CD8-positive, alpha-beta T cell (primary cell): ENCODE measurements at places on chromosomes 5 and 9.

DNA sequence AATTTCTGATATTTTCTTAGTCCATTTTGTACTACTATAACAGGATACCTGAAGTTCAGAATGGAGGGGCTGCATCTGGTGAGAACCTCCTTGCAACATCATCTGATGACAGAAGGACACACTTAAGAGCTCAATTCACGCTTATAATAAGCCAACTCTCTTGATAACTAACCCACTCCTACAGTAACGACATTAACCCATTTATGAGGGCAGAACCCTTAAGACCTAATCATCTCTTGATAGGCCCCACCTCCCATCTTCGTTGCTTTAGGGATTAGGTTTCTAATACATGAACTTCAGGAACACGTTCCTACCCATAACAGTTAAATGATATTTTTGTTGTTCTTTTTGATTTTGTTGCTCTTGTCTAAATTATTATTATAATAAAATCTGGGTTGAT is 69.4 kb downstream of the TNPO1 start:
- DNase-seq: no peak

DNA sequence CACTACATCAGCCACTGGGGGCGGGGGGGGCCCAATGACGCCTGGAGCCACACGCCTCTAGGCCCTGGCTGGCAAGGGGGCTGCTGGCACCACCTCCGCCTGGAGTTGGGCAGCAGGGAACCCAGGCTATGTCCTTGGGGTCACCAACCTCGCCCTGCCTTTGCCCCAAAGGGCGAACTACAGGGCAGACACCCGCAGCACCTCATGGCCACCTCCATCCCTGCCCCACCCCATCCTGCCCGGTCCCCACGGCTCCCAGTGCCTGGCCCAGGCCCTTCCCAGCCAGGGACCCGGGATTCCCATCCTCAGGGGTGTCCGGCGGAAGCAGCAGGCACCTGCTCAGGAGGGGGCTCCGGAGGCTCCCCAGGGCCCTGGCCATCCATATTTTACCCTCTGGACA is 37.0 kb downstream of the NACC2 start:
- DNase-seq: no peak

- no peak for DNase-seq
Observed at GRCh38 chr9:14349146-14349446, 35.2 kb upstream of the NFIB start.

- no peak for DNase-seq
Observed at GRCh38 chr9:79565245-79565644, 6.5 kb upstream of the TLE4 start.

DNA sequence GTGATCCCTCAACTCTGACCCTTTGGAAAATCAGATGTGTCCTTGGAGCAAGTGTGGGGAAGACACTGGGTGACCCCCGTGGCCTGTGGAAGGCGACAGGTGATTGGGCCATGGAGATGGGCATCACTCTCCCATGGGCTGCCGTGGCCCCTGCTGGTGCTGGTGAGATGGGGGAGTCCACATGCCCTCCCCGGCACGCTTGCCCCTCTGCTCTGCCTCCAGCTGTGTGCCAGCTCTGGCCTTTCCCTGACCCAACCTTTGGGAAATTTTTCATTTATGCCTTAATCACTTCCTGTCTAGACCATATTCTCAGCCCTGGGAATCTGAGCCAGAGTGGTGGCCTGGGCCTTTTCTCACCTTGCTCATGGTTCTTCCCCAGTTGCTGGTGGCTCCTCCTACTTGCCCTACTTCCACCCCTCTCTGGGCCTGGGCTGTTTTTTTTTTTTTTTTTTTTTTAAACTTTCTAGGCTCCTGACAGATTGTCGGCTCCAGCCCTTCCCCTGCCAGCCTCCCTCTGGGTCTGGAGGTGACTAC is 56.6 kb downstream of the RGS3 start:
- DNase-seq: peak; percentile 62

- DNase-seq: no peak
Observed at GRCh38 chr5:17463653-17464052, 34.4 kb upstream of the TAF11L2 start.

DNA sequence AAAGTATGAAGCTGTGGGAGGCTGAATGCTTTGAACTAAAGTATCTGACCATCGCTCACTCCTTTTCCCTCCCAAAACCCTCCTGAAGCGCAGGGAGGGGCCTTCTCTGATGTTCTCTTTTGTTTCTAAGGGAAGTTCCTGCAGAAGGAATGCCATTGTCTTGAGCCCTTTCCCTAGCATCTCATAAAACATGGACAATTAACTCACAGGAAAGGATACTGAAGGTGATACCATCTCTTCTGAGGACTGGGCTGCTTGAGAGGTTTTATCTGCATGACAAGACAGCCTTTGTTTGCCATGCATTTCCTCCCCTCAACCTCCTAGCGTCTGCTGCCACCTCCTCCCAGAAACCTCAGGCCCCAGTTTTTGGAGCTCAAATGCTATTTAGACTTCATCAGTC is 4.3 kb upstream of the RMND5B start:
- DNase-seq: no peak

- DNase-seq: no peak
Observed at GRCh38 chr5:39058178-39058921, 15.8 kb downstream of the RICTOR start.

- no peak for DNase-seq
Observed at GRCh38 chr5:40481241-40481640, 198.5 kb upstream of the PTGER4 start.

GRCh38 chr5:78361631-78361993 is 1.2 kb downstream of the SCAMP1 start:
- DNase-seq: no peak

DNA sequence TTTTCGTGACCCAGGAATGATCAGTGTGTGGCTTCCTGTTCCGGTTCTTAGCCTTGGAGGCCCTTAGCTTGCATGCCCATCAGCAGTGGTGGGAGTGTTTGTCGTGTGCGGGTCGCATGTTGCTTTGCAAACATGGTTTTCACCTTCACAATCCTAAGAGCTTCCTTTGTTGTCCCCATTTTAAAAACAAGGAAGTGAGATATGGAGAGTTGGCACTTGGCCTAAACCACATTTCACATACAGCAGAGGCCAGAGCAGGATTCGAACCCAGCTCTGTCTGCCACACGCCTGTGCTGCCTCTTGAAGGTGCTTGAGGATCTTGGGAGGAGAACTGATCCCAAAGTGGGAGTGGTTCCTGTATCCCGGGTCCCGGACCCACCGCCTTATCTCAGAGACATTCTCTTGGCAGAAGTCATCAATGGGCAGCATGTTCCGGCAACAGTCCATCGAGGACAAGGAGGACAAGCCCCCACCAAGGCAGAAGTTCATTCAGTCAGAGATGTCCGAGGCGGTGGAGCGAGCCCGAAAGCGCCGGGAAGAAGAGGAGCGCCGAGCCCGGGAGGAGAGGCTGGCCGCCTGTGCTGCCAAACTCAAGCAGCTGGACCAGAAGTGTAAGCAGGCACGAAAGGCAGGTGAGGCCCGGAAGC is 38.2 kb upstream of the POMT1 start:
- DNase-seq: no peak

DNA sequence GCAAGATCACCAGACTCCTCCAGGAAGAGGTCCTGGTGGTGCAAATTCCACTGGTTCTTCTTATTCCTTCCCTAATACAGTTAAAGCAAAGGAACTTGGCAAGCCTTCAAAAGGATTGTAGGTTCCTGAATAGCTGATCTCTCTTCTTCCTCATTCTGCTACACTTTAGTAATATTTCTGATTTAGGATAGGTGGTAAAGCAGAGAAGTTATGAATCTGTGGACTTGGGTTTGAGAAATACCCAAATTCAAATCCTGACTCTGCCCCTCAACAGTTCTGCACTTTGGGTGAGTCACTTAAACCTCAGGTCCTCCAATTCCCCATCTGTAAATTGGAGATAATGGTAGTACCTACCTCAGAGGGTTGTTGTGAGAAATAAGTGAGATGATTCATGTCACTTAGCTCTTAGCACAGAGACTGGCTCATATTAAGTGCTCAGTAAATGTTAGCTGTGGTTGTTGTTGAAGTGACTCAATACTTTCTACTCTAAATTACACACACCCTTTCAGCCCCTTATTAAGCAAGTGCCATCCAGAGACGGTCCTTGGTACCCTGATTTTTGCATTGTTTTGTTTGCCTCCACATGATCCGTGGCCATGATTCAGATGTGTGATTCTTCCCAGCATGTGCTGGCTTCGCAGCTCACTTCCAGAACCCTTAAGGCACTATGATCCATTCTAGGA is 5.2 kb downstream of the SH3RF2 start:
- DNase-seq: no peak

DNA sequence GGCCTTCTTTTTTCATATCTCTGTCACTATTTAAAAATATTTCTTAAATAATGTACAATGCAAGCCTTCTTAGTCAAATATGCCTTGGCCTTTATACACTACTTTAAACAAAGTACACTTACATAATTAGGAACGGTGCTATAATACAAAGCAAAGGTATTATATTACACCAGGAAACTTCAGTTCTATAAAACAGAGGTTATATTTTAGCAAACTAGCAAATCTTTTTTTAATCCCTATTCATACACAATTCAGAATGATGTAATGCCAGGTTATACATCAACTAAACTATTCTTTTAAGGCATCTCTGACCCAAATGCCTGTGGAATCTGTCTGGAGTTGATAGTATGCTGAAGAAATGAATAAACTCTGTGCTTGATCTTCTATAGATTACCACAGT is 10.7 kb upstream of the LURAP1L start:
- no peak for DNase-seq

DNA sequence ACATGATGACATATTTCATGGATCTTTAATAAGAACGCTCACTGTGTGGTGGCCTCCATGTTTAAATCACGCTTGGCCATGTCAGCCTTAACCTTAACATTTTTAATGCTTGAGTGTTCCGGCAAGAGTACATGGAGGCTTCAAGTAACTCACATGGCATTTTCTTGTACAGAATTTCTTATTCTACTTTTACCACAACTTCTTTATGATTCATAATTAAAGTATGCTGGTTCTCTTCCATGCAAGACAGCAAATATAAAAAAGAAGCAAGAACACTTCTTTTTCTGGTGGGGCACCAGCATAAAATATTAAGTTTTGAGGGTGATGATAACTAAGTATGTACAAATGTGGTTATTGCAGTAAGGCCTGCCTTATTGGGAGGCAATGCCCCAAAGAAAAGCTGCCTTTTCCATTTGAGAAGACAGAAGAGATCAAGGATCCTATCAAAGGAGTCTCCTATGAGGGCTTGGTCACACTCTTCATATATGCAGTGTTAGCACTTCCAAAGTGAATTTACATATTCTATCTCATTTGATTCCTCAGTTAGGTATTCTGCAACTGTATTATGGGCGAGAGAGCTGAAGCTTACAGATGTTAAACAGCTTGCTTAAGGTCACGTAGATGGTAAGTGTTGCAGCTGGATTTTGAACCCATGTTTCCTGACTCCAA is 382.7 kb upstream of the MEF2C start:
- no peak for DNase-seq

DNA sequence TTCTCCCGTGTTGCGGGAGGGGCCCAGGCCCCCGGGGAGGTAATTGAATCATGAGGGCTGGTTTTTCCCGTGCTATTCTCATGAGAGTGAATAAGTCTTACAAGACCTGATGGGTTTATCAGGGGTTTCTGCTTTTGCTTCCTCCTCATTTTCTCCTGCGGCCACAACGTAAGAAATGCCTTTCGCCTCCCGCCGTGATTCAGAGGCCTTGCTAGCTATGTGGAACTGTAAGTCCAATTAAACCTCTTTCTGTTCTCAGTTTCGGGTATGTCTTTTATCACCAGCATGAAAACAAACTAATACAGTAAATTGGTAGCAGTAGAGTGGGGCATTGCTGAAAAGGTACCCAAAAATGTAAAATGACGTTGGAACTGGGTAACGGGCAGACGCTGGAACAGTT is 1035.1 kb downstream of the DTWD2 start:
- no peak for DNase-seq

GRCh38 chr9:113636693-113637092 is 173.2 kb downstream of the RGS3 start:
- no peak for DNase-seq

GRCh38 chr9:34446468-34446891 is 11.9 kb downstream of the FAM219A start:
- no peak for DNase-seq

- no peak for DNase-seq
Observed at GRCh38 chr5:16378762-16379161, 86.8 kb downstream of the ZNF622 start.

DNA sequence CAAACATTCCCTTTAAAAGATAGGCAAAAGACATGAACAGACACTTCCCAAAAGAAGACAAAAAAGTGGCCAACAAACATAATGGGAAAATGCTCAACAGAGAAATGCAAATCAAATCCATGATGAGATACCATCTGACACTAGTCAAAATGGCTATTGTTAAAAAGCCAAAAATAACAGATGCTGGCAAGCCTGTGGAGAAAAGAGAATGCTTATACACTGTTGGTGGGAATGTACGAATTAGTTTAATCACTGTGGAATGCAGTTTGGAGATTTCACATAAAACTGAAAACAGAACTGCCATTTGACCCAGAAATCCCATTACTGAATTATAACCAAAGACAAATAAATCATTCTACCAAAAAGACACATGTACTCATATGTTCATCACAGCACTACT is 58.3 kb upstream of the WDR41 start:
- no peak for DNase-seq

DNA sequence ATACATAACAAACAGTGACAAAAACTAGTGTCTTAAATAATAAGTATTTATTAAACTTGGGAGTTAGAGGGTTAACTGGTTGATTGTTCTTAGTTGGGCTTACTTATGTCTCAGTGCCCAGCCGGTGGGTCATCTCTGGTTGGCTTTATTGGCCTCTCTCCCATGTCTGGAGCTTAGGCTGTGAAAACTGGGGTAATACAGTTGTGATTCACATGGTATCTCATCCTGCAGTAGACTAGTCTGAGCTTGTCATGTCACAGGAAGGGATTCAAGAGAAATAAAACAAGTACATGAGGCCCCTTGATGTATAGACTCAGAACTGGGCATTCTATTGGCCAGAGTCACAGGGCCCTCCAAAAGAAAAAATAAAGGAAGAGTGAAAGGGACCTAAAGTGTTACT is 466.4 kb upstream of the SMC2 start:
- no peak for DNase-seq

DNA sequence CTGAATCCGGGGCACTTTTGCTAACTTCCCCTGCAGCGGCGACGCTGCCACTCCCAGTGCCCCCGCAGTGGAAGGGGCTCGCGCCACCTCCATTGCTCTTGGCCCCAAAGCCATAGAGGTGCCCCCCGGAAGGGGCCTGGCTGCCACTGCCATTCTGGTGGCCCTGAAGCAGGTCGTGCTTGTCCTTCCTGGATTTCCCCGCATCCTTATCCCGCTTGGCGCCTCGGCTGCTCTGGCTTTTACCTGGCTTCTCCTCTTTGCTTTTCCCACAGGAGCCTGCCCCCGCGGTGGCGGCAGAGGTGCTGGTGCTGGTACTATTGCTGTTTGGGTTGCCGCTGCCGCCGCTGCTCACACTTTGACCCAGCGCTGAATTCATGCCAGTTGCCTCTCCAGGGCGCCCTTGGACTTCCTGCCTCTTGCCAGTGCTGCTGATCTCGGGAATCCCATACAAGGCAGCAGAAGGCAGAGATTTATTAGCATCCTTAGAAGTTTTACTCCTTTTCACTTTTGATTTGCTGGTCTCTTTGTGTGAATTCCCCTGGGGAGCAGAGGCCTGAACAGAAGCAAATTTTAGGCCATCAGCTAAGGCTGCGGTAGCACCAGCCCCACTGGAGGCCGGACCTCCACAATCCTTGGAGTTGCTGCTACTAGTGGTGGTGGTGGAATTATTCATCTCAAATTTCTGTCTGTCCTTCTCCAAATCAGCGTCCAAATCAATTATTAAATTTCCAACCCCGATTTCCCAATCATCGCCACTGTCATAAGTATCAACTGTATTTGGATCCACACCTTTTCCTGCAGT is 2.1 kb downstream of the ZNF608 start:
- no peak for DNase-seq
